ENCODE measurements at places on chromosomes 12 and 14.

GRCh38 chr14:60656686-60657455 is 7.6 kb upstream of the SIX1 start:
- no peak for DNase-seq

- DNase-seq: no peak
These were observed 155.2 kb downstream of the LRIG3 start for GRCh38 chr12:58765076-58765475.

GRCh38 chr12:69337311-69338090 is 10.7 kb upstream of the LYZ start:
- no peak for DNase-seq

- no peak for DNase-seq
These were observed 328.1 kb downstream of the ATP23 start for GRCh38 chr12:58269476-58269875.

DNA sequence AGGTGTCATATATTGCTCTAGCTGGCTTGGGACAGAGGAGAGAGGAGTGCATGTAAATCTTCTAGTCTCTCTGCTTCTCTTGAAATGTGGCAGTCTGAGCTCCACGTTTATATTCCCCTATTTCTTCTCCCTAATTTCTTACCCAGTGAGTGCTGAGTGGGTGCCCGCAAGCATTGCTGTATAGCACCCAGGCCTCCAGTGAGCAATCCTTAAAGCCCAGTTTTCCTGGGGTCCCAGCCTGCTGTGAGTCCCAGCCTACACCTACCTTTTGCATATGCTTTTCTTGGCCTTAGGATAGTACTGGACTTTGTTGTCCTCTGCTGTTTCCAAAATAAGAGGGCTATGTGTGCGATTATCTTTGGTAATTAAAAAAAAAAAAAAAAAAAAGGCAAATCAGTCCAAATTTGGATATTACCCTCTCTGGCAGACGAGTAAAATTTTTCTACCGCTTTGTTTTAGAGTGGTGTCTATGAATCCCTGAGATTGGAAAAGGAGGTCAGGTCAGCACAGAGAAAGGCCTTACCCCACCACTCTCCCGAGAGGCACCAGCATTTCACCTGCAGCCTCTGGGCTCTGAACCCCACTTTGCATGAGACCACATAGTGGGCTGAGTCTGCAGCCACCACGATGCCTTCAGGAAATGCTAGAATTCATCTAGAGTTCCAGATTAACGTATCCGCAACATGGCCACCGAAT is 1.1 kb downstream of the MGST1 start:
- DNase-seq: no peak

GRCh38 chr12:132263061-132263360 is 66.4 kb downstream of the GALNT9 start:
- DNase-seq: no peak

- DNase-seq: no peak
These were observed 31.1 kb upstream of the RIC8B start for GRCh38 chr12:106743270-106743988.

DNA sequence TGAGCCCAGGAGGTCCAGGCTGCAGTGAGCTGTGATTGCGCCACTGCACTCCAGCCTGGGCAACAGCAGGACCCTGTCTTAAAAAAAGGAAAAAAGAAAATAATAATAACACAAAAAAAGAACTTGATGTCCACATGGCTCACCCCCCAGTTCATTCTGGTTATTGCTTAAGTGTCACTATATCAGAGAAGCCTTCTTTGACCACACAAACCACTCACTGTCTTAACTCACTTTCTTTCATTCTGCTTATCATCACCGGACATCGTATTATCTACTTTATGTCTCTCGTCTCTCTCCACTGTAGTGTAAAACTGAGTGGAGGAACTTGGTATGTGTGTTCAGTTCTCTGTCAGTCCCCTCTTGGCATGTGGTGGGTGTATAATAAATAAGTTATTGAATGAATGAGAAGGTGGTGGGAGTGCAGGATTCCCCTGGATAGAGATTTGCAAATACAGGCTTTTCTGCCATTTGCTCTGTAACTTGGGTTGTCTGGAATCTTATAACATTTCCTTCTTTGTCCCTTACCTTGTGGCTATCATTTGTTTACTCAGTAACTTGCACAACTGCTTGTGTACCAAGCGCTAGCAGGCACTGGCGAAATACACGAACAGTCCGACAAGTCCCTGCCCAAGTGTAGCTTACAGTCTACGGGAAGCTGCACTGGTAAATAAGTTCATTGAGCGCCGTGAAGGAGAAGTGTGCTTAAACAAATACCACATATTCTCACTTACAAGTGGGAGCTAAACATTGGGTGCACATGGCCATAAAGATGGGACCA is 86.6 kb upstream of the TRAF3 start:
- DNase-seq: no peak

DNA sequence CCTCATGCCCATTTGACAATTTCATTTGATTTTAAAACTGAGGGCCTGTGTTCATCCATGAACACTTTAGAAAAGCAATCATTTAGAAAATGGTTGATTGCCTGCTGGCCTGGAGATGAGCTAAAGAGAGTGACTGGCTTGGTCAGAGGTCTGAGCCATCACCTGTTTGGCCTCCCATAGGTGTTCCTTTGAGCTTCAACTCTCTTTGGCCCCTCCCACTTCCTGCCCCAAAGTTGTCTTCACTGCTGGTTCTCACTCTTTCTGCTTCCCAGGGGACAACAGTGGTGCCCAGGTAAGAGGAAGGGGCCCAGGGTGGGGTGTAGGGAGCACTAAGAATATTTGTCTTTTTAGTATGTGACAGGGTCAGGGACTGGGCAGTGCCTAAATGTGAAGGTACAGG is 4.9 kb upstream of the TCP11L2 start:
- DNase-seq: no peak
